ENCODE measurements at places on chromosomes 2 and 18.
A peak's percentile ranks its signal among the peaks of the same experiment; 100 is the strongest.

DNA sequence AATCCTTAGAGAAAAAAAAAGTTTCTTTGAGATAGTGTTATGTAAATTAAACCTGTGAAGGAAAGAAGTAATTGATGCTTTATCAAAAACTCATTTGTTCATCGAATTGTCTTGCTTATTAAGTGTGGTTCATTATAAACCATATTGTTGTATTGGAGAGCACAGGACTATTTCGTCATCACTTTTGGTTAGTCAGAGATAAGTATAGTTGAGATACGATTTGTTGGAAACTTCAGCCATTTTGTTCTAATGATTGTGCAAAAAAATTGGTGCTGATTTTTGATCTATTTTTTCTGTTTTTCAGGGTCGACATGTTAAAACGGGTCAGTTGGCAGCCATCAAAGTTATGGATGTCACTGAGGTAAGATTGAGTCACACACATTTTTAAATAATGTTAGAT lies 92.9 kb downstream of the MAP4K4 start:
- no peak for DNase-seq

DNA sequence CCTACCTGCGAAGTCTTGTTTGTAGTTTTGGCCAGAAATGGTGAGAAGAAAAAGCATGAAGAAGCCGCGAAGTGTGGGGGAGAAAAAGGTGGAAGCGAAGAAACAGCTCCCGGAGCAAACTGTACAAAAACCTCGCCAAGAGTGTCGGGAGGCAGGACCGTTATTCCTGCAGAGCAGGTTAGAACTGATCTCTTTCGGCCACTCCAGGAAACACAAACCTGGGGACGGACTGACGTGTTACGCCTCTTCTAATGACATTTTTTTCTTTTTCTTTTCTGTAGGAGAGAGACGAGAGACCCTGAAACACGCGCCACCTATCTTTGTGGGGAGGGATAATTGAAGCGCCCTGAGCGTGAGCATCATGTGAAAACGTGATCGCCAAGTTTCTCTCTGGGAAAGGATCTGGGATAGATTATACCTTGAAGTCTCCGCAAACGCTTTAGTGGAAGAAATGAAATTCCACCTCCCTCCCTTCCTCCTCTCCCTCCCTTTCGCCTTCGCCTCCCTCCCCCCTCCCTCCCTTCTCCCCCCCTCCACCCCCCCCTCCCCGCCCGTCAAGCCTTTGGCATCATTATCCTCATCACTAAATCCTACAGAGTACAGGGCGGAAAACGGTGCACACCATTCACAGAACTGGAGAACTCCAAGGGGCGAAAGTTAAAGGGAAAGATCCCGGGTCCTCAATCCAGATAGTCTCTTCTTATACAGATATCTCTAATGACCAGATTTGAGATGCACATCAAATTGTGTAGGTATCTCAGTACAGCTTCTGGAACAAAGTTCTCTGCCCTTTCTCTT lies at the start of gene ZEB2:
Gene ZEB2, minus strand, starts transcription at position 186 of the 798 bp plus-strand sequence. CDS start 2,769 bp downstream, outside the sequence.
- DNase-seq, result peak; percentile 88

- no peak for DNase-seq
Measured at GRCh38 chr2:231985823-231986261, 24.3 kb downstream of the DIS3L2 start.

DNA sequence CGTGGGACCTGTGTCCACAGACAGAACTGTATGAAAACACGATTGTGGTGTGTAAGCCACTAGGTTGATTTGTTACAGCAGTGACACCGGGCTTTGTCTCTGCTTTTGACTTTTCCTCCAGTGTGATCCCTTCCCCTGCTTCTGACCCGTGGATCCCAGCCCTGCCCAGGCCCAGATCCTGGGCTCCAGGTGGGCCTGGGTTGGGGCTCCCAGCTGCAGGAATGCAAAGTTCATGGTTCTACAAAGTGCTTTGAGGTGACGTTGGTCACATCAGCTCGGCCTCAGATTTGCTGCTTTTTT lies 26.8 kb downstream of the HPCAL1 start:
- DNase-seq, result no peak

DNA sequence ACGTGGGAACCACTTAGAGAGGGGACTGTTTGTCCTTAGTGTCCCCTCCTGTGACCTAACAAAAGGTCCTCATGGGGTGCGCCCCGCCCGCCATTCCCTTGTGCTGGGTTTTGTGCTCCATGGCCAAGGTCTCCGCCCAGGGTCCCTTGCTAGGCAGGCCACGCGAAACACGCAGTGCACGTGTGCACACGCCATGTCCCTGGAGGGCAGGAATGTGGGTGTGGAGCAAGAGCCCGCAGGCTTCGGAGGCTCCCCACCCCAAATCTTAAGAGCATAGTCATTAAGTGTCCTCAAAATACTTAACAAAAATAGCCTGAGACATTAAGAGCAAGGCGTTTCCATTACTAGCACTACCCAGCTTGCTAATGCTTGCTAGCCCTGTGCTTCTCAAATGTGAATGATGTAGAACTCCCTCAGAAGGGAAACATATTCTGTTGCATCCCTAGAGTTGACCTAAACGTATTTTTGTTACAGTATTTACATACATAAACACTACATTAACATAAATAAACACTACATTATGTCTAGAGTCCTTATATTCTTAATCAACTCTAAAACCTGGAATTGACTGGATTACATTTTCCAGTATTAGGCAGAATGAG lies 117.6 kb upstream of the APCDD1 start:
- no peak for DNase-seq

GRCh38 chr2:217438136-217438535 lies 564.7 kb downstream of the TNS1 start:
- DNase-seq, result no peak

DNA sequence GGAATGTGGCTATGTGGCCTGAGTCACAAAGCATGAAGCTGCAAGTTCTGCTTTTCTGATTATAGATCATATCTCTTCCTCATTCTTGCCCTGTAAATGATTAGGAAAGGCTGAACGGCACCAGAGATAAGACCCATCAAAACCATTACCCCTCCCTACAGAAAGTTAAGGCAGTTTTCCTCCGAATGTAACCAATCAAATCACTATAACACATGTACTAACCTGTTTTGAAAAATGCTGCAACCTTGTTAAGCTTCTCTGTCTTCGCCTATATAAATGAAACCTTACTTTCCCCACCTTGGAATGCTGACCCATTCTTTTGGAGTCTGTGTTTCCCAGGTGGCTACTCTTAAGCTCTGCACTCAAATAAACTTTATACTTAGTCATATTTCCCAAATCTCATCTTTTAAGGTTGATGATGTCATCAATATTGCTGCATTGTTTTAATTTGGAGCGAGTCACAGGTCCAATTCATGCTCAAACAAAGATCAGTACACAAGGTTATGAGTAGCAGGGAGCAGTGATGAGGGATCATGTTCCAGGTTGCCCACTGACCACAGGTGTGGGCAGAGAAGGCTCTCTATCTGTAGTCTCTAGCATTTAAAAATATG lies 662.3 kb downstream of the IRS1 start:
- DNase-seq, result no peak

DNA sequence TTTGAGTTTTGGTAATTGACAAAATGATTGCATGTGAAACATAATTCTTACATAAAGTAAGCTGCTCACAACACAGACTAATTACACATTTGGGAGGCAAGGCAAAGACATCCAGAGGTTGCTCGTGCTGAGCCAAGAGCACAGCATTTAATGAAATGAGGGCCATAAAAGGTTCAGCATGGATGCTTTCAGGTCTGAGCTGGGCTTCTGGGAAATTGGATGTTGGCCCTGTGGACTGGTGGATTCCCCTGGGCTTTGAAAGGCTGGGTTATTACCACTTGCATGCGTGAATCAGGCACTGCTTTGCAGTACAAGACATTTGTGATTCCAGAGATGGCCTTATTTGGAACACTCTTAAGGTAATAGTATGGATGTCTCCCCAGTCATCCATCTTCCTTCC lies 533.5 kb upstream of the NRP2 start:
- DNase-seq, result no peak

DNA sequence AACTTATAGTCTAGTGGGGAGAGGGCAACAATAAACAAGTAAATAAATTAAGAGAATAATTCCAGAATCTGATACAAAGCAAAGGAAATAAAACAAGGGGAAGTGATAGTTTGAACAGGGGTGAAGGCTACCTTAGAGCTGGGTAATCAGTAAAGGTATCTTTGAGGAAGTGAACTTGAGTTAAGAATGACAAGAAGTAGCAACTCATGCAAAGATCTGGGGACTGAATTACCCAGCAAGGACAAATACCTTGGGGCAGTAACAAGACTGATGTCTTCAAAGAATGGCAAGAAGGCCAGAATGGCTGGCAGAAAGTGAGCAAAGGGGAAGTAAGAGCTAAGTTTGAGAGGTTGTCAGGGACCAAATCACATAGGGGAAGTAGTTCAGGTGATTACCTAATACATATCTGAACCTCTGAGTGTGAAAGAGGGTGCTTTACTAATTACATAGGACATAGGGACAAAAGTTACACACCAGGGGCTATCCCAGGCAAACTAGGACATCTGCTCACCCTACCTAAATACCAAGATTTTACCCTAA lies 244.6 kb upstream of the HNRNPA3 start:
- no peak for DNase-seq

DNA sequence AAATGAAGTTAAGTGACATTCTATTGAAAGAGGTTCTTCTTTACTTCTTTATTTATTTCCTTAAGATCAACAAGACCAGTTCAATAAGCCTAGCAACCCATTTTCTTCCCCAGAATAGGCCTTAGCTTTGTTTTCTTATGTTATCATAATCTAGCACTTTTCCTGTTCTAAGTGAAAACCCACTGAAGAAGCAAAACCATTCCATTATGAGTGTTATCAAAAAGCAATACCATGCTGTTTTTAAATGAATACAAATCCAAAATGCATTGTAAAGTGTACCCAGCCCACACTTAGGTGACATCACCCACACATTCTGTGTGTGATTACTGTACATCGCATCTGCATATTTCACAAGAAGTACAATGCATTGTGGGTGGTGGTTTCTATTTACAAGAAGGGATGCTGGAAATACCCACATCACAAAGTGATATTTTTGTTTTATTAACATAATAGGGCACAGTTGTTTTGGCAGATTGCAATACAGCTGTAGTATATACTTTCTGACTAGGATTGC lies 679.5 kb downstream of the KCNJ3 start:
- no peak for DNase-seq

GRCh38 chr18:51933903-51934302 lies 406.1 kb upstream of the DCC start:
- DNase-seq, result no peak

DNA sequence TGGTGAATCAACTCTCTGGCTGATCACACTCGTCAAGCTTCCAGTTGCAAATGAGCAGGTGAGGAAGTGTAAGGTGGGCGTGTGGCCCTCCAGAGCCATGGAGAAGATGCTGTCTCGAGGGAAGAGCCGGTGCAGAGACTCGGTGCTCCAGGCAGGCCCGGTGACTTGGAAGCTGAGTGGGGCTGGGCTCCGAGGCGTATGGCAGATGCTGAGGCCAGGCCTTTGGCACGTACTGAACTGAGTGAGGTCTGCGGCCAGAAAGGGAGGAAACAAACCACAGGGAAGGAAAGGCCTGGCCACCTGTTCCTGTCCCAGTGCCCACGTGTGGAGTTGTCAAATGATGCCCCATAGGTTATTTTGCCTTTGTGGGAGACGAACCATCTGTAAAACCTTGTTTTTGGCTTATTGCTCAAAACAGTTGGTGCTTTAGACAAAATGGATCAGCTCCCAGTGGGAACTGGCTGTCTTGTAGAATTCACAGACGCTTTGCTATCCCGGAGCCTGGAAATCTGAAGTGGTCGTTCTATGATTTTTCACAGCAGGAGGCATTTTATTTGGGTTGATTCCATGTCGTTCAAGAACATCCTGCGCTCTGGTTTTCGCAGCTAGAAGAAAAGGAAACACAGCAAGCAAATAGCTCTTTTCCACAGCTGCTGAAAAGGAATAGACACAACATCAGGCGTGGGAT lies 117.5 kb upstream of the TMEM18 start:
- DNase-seq, result peak; percentile 54

DNA sequence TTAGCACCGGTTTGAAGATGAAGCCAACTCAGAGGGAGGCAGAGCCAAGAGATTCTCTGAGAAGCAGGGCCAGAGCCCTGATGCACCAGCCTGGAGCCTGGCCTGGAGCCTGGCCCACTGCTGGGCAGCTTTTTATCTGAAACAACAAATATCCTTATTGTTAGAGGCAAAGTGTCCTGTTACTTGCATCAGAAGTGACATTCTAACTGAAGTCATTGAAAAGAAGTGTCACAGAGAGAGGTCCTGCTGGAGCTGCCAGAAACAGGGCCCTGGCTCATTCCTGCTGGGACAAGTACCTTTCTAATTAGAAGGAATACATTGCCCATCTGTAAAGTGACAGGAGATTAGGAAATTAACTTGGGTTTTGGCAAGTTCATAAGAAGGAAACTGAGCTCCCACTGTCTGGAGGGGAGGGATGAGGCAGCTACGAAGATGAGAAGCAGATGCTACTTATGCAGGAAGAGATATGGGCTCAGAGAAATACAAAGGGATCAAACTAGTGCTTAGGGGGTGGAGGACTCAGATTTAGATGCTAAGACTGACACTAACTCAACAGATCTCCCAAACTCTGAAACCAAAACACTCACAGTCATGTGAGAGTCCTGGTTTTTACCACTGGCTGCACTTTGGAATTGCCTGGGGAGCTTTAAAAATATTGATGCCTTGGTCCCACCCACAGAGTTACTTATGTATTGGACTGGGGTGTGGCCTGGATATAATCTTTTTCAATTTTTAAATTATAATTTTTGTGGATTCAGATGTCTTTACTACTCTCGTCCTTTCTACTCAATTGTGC lies 11.0 kb upstream of the HK2 start:
- DNase-seq, result no peak

- no peak for DNase-seq
Measured at GRCh38 chr2:54665436-54665856, 58.0 kb upstream of the EML6 start.

- DNase-seq, result peak; percentile 79
Measured at GRCh38 chr18:76524900-76525698, 30.1 kb upstream of the ZNF516 start.

GRCh38 chr2:60976875-60977561 lies 40.5 kb upstream of the PEX13 start:
- no peak for DNase-seq

- DNase-seq, result no peak
Measured at GRCh38 chr2:53252115-53252514, 515.5 kb upstream of the CHAC2 start.

DNA sequence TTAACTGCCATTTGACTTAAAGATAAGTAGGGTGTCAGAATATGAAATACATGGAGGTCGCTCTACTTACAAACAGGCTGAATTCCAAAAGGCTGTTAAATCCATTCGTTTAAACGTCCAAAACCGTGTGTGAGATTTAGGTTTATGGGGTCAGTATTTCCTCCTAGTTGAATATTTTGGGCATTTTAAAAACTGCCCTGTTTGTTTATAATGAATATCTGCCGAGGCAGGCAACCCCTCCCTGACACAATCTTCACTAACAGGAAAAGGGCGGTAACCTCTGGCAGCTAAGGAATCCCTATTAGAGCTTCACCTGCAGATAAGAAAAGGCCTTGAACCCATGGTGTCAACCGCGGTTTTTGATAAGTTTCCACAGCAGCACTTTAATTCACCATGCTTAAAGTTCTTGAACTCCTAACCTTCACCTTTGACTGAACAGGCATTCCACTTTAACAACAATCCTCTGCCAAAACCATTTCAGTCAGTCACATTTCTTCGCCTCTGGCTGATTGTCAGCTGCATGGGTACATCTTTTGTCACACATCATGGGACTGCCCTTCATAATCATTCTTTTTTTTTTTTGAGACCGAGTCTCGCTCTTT lies 17.8 kb downstream of the TRAK2 start:
- DNase-seq, result no peak
